Right ventricle myocardium superior (tissue), 1 donor: ENCODE measurements at places on chromosomes 1 and 21. TPM values are rescaled to one million over a fixed set of nuclear protein-coding genes. Genes with fewer than 3 reads are reported as not detected.

GRCh38 chr1:239288820-239289554, 97.4 kb upstream of the CHRM3 start:
- no peak for DNase-seq

GRCh38 chr1:33120436-33121231, 39.7 kb downstream of the AZIN2 start:
- no peak for DNase-seq

GRCh38 chr1:80769208-80769750, 1031.5 kb upstream of the ADGRL2 start:
- no peak for DNase-seq

GRCh38 chr21:23809573-23809972, 1797.7 kb downstream of the MRPL39 start:
- no peak for DNase-seq

DNA sequence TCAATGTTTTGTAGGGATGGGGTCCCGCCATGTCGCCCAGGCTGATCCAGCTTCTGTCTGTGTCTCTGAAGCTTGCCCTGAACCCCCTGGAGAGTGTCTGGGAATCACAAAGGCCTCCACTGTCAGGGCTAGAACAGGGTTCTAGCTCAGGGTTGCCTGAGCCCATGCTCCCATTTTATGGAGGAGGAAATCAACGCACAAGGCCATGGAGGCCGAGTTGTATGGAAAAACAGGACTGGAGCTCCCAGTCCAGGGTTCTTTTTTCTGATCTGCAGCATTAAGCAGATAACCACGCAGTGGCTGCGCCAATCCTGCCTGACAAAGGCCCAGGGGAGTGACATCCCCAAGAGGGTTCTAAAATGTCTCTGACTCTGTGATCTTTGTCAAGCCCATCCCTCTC, 67.6 kb upstream of the NBPF3 start:
- no peak for DNase-seq

- DNase-seq, result no peak
Measured at GRCh38 chr21:41357546-41357945, 4.3 kb upstream of the MX2 start.

- DNase-seq, result no peak
Measured at GRCh38 chr1:162029157-162029556, 5.5 kb upstream of the OLFML2B start.

DNA sequence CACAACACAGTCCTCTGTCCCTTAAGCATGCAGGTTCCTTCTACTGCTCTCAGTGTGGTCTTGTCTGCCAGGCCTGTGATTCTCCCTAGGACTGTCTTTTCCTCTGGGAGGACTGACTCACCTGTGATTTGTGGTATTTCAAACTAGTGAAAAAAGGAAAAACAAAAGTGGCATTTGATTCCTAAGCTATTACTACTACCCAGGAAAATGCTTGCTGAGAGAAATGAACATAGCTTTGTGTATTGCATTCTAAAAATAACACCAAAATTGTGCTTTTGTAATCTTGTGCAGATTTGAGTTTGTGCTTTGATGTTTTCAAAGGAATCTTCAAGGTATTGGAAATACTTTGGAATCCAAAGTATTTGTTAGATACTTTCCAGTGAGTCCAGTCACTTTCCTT, 57.0 kb downstream of the GPR161 start:
- DNase-seq, result no peak

GRCh38 chr1:201250326-201251011, 32.8 kb upstream of the PKP1 start:
- DNase-seq, result no peak

GRCh38 chr1:212824201-212824600, 23.2 kb downstream of the SPATA45 start:
- DNase-seq, result no peak

DNA sequence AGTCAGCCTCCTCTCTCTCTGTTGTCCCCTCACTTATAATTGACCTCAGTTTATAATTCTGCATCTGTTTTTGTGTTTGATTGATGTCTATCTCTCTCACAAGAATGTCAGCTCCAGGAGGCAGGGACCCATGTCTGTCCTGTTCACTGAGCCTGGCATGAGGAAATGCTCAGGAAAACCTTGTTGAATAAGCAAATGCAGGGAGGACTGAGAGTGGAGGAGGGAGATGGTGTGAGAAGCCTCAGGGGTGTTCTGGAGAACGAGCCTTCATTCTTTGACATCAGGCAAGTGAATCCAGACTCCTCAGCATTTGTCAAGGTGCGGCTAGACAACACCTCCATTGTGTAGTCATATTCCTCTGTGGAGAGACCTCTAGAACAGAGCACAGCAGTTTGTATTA, 45.5 kb downstream of the MAN1C1 start:
- no peak for DNase-seq

DNA sequence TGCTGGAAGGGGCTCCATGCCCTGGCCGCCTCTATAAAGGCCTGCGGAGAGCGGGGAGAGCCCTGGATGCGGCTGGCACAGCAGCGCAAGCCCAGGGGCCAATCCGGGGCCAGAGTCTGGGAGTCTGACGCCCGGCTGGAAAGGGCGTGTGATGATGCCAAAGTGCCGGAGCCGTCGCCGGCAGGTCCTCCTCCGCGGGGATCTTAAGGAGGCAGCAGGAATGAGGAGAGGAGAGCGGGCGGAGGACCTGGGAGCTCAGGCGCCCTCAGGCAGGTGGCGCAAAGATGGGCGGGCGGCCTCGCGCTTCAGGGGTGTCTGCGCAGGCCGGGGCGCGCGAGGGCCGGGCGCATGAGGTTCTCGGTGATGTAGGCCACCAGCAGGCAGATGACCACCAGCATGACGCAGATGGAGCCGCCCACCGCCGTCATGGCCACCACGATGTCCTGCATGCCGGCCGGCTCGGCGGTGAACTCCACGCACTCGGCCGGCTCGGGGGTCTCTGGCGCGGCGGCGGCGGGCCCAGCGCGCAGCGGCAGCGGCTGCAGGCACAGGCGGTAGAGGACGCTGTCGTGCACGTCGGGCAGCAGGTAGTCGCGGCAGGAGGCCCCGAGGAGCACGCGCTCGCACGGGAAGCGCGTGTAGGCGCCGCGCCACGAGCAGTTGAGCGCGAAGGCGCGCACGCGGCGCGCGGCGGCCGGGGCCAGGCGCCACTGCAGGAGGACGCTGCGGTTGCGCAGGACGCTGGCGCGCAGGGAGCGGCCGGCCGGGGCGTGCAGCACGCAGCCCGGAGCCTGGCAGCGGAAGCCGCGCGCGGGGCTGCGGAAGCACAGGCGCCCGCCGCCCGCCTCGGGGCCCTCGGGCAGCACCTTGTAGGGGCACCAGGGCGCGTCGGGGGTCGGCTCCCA, 653 bp downstream of the FNDC10 start:
- DNase-seq, result peak; percentile 44

DNA sequence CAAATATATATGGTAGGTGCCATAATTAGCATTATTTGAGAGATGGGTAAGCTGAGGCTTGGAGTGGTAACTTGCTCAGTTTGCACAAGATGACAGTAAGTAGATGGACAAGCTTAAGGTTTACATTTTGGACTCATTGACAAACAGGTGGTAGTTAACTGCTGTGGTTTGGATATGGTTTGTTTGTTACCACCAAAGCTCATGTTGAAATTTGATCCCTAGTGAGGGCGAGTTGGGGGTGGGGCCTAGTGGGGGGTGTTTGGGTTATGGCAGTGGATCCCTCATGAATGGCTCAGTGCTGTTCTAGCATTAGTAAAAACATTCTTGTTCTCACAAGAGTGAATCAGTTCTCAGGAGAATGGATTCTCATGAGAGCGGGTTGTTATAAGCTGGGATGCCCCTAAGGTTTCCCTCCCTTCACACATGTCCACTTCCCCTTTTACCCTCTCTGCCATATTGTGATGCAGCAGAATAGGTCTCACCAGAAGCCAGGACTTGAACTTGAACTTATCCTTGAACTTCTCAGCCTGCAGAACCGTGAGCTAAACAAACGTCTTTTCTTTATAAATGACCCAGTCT, 6.6 kb upstream of the PRRX1 start:
- DNase-seq, result no peak

DNA sequence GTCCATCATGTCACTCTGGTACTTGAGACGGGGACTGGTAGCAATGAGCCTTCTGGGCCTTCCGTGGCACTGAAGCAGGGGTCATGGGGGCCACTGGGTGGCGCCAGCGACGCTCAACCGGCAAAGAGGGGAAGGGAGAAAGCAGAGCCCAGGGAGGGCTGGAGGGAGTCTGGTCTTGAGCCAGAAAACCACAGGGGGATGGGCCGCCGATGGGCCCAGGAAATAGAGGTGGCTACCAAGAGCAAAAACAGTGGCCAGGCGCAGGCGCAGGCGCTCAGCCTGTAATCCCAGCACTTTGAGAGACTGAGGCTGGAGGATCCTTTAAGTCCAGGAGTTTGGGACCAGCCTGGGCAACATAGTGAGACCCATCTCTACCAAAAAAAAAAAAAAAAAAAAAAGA, 21.8 kb downstream of the EXOC8 start:
- DNase-seq, result no peak

DNA sequence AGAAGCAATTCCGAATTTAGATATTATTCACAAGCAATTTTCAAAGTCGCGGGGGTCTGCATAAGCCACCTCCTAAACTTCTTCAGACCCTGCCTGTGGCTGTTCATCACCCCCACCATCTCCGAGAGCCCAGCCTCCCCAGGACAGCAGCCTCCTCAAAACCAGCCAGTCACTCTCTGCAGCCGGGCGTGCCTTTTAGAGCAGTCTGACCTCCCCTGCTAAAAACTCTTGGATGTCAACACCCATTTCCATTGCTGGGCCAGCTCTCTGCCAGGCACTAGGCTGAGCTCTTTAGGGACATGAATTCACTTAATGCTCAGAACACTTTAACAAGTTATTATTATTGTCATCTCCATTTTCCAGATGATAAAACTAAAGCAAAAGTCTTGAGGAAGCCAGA, 11.7 kb downstream of the ADPRS start:
- DNase-seq, result no peak

- DNase-seq, result no peak
Measured at GRCh38 chr1:1398677-1399186, 403 bp downstream of the CCNL2 start.

- no peak for DNase-seq
Measured at GRCh38 chr1:78126506-78126905, 80.7 kb downstream of the GIPC2 start.

GRCh38 chr1:243748227-243748626, 101.8 kb downstream of the AKT3 start:
- DNase-seq, result no peak

DNA sequence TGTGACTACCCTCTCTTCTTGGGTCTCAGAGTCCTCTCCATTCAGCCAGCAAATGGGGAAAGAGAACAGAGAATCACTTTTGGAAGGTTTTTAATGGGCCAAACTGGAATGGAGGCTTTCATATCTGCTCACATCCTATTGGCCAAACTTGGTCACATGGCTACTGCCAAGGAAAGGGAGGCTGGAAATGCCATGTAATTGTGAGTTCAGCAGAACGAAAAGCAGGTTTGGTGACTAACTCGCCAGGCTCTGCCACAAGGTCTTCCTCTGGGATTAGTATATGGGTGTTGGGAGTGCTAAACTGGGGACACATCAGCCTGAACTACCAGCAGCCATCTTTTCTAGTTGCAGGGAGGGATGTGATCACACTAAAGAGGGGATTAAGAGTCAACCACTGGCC, 19.2 kb downstream of the RD3 start:
- no peak for DNase-seq

GRCh38 chr21:36461918-36462486, 17.9 kb downstream of the CLDN14 start:
- DNase-seq, result no peak

GRCh38 chr1:214824763-214825162, 221.8 kb downstream of the CENPF start:
- no peak for DNase-seq

GRCh38 chr1:223700942-223701637, 11.2 kb upstream of the CAPN2 start:
- no peak for DNase-seq

DNA sequence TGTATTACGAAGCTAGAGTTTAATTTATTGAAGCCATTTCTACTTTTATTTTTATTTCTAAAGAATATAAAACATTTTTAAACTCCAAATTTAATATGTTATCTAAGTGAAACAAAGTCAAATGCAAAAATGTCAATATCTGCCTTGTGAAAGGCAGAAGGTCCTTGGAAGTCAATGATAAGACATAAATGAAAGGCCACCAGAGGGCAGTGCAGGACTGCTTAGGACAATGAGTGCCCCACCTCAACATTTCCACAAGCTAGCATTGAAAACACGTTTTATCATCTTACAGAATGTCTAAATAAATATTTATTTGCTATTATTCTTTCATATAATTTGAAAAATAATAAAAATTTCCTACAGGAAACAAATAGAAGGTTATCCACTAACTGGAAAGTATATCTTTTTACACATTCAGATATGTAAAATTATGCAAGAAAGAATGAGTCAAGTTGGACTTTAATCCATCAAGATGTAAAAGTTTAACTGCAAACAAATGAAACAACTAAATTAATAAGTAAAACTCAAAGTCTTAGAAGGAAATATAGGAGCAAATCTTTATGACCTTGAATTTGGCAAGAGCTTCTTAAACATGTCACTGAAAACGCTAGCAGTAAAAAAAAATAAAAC, 140.1 kb upstream of the FMN2 start:
- DNase-seq, result no peak

The TFF2 gene
- not detected for total RNA-seq

The CNIH3 gene
- 1.2 TPM for total RNA-seq

The CELA2B gene
- total RNA-seq, result not detected

The WDR47 gene
- 15.1 TPM for total RNA-seq

The IL20 gene
- total RNA-seq, result not detected

The NR1I3 gene
- total RNA-seq, result not detected

The GUCA2B gene
- total RNA-seq, result not detected

The EPHA8 gene
- total RNA-seq, result not detected

The SLAMF9 gene
- total RNA-seq, result not detected

The UQCRH gene
- 1,143 TPM for total RNA-seq

The GSTM1 gene
- total RNA-seq, result not detected

The RASSF5 gene
- total RNA-seq, result 3.9 TPM
